ENCODE measurements at places on chromosomes 13 and 19.

- DNase-seq: no peak
Observed at GRCh38 chr19:54383330-54383729, 18.6 kb upstream of the LAIR1 start.

DNA sequence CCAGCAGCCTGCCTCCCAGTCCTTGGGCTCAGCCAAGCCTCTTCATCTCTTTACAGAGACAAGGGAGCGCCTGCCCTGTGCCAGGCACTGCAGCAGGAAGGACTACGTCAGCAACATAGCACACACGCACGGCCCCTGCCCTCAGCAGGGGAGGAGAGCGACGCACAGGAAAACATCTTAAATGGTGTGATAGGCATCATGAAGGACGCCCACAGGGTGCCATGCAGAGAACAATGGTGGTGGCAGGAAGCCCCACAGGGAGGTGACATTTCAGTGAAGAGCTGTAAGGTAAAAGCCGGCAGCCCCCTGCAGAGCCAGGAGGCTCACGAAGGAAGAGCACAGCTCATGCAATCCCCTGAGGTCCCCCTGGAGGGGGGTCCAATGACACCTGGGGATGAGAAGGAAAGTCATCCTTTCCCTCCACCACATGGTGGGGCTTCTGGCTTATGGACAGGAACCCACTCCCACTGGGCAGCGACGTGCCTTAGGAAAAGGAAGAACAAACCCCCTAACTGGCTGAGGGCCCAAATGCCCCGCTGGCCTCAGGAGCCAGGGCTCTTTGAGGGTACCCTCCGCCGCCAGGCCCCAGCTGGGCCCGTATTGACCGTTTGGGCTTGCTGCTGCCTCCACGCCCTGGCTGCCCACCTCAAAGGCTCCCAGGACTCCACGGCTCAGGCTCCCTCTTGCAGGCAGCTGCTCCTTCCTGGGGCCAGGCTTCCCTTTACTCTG is 37.3 kb upstream of the C13orf42 start:
- DNase-seq: no peak

DNA sequence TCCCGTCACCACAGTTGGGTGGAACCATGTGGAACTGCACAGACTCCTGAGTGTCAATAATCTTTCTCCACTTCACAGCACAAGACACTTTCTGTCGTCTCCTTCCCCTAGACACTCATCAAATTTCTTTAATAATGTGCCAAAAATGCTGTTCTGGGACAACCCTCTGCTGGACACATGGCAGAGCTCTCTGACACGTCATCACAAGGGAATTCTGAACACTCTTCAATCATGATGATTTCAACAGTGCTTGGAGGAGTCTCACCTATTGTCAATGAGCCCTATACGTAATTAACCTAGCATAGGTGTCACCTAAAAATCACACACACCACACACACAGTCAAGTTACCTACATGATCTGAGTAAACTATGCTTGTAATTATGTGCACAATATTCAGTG is 141.3 kb downstream of the STOML3 start:
- DNase-seq: no peak

GRCh38 chr13:28049880-28050875 is 50.2 kb downstream of the FLT3 start:
- DNase-seq: no peak

DNA sequence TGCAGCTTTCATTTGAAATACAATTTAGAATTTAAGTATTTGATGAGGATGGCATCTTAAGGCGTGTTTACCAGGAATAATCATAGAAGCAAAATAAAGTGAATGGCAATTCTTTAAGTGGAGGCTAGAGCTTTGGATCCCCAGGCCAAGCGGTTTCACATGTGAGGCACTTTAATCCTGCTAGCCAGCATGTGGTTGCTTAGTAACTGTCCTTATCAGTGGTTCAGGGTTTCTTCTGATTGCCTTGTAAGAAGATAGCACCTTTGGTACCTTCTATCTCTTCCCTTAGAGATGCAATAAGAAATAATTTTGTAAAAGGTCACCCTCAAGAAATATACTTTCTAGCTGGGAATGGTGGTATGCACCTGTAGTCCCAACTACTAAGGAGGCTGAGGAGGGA is 38.9 kb upstream of the SERP2 start:
- no peak for DNase-seq

DNA sequence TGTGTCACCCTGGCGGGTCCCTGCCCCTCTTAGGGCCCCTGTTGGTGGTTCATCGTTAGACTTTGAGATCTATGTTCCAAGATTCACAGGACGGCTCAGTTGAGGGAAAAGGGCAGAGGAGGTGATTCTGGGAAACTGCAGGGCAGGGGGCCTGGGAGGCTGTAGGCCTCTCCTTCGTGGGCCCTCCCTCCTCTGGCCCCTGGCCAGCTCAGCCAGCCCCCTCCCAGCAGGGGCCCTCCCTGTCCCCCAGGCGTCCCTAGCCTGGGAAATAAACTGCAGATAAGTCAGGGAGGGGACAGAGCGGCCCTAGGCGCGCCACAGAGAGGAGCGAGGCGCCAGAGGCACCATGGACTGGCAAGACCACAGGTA is 6.5 kb downstream of the HIF3A start:
- no peak for DNase-seq

GRCh38 chr13:99575376-99576120 is 74.3 kb downstream of the TM9SF2 start:
- no peak for DNase-seq

DNA sequence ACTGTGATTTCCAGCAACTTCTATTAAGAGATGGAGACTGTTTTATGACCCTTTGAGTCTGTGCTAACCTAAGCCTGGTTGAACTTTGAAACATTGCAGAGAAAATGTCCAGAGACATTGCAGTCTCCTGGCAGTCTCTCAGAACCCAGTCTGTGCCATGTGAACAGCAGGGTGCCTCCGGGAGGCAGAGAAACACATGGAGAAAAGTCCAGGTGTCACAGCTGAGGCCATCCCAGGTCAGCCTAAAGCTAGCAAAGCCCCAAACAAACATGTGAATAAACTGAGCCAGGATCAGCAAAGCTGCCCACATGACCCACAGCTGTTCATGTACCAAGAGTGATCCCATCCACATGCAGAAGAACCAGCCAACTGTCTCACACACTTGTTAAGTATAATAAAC is 7.8 kb downstream of the CYP4F11 start:
- DNase-seq: no peak

- no peak for DNase-seq
Observed at GRCh38 chr13:92896842-92897241, 329.8 kb upstream of the GPC6 start.

DNA sequence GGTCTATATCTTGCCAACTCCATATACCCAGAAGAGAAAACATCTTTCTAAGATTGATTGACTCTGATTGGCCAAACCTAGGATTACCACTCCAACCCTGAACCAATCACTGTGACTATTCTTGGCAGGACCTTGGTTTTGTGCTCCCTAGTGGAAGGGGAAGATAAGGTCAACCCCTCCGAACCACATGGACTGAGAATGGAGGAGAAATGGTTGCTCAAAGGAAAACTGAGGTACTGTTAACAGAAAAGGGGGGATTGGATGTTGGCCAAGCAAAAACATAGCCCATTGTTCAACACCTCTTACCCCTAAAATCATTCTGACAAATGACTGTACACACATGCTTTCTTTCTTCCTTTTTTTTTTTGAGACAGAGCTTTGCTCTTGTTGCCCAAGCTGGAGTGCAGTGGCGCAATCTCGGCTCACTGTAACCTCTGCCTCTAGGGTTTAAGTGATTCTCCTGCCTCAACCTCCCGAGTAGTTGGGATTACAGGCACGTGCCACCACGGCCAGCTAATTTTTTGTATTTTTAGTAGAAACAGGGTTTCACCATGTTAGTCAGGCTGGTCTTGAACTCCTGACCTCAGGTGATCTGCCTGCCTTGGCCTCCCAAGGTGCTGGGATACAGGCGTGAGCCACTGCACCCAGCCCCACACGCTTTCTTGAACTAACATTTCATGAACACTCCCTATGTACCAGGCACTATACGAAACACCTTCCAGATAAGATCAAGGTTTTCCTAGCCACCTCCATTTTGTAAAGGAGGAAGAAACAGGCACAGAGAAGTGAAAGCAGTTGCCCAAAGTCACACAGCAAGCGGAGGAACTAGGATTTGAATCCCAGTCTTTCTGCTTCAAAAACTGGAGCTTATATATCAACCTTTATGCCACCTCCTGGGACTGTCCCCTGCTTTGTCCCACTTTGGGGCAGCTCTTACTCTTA is 6.5 kb downstream of the MEIOSIN start:
- DNase-seq: peak; percentile 76

GRCh38 chr13:41013835-41014234 is 5.3 kb downstream of the ELF1 start:
- DNase-seq: no peak

GRCh38 chr19:4732680-4733114 is 9.1 kb upstream of the DPP9 start:
- peak; percentile 69 for DNase-seq

GRCh38 chr13:103224804-103225203 is 158.6 kb upstream of the SLC10A2 start:
- no peak for DNase-seq

GRCh38 chr19:2371656-2372055 is 11.6 kb downstream of the TMPRSS9 start:
- peak; percentile 52 for DNase-seq

DNA sequence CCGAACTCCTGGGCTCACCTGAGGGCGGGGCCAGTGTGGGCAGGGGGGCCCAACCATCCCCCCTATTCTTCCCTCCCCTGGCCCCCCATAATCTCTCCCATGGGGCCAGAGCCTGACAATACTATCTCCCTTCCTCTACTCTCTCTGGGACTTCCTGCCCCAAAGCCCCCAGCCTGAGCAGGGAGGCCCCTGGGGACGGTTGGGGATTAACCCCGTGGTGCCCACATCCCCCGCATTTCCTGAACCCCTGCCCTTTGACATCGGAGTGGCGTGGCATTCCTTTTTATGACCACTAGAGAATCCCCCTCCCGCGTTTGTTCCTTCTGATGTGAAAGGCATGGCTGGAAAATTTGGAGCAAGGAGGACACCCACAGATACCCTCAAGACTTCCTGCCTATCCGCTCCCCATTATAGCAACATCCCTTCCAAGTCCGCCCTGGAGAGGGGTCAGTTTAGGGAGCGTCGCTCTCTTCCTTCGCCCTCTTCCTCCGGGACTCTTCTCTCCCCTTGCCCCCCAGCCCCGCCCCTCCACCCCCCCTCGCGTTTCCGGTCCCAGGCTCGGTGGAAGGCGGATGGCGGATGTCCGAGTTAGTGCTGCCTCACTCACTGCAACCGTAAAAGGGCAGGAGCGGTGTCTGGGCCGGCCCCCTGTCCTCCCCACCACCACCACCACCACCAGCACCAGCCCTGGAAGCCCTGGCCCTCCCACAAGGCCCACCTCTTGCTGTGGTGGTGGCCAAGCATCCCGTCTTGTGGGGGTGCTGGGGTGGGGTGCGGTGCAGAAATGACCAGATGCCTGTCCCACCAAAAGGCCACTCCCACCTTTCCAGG is 1.8 kb downstream of the VASP start:
- DNase-seq: peak; percentile 82

GRCh38 chr13:73082471-73082870 is 23.7 kb downstream of the KLF5 start:
- no peak for DNase-seq

DNA sequence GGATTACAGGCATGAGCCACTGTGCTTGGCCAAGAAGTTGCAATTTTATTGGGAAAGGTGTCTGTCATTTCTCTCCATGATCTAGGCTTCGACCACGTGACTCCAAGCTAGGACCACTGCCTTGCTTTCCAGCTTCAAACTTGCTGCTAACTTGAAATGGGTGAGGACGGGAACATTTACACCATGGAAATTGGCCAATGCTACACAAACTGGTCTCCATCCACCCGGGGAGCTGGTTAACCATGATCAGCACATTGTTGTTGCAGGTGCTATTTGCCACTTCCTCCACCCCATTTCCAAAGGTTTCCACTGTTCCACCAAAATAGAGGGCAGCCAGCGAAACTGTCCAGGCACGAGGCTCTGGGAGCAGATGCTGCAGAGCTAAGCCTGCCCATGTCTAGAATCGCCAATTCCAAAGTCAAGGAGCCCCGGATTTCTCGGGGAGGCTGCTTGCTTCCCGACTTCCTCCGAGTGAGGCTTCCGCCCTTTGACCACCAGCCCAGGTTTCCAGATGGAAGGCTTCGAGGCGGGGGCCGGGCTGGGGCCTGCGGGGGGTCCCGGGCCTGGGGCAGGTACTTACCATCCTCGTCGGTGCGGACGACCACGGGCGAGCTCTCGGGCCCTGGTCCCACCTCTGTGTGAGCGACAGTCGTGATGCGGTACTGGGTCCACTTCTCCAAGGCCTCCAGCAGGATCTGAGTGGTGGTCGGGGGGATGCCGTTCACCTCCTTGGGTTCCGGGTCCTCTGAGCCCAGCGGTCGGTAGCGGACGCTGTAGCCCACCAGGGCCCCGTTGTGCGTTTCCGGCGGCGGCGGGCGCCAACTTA is 109.7 kb downstream of the PTPRS start:
- DNase-seq: no peak

DNA sequence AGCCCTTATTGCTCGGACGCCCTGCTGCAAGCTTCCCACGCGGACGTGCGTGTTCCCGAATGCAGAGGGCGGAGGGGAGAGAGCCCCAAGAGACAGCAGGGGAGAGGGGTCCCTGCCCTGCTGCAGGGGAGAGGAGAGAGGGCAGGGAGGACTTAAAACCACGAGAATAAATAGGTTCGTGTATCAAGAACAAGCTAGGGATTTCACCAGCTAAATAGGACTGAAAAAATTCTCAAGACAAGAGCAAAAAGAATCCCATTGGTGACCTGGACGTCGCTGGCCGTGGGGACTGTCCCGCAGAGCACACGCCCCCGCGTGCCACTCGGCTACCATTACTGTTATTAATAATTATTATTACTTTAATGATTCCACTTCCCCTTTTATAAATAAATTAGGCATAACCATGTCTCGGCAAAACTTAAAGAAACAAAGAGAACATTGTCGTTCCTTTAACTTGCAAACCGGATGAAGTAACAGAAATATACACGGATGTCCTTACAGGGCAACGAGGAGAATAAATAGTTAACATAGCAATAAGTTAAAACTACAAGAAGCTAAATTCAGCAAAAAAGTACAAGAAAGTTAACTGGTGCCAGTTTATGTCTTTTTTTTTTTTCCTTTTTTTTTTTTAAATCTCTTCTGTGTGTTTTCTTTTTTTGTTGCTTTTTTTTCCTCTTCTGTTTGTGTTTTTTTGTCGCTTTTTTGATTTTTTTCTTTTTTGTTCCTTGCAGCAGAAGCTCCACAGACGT is 16.6 kb downstream of the PRKCSH start:
- DNase-seq: peak; percentile 39

DNA sequence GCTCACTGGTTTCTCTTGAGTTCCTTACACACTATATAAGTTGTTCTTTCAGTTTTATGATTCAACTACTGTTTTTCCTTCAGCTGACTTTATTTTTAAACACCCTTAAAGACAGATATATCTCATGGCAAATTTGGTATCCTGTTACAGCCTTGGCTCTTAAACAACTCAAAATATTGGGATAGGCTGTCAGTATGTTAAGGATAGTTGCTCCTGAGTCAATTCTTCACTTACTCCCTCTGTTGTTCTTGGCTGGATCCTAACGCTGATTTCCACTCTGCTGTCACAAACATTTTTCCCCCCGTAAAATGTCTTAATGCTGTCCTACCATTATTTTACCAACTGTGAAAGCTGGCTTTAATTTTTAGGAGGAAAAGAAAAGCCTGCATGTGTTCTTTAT is 1.2 kb downstream of the KCNRG start:
- no peak for DNase-seq

GRCh38 chr13:22050951-22051563 is 380.2 kb downstream of the FGF9 start:
- DNase-seq: no peak

All from NB4 (cell line).